T-helper 1 cell (primary cell): ENCODE measurements at places on chromosomes 12 and 14.

DNA sequence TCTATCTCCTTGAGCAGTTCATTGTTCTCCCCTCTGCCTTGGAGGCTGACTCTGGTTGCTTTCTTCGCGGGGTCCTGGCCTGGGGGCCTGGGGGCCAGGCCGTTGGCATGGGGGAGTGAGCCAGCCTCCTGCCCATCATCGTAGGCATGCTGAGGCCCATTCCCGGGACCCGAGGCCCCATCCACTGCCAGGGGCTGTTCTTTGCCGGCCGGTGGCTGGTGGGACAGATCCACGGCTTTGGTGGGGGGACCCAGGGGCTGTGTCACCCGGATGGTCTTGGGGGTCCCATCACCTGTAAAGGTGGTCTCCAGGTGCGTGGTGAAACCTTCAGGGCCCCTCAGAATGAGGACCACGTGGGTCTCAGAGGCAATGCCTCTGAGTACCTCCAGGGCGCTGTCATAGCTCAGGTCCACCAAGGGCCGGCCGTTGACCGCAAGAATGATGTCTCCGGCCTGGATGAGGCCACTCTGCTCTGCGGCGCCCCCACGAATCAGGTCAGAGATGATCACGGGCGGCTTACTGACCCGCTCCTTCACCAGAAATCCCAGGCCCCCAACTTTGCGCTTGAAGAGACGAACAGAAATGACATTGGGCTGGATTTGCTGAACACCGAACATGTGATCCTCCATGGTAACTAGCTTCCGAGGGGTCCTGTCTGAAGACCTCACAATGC is 30.8 kb downstream of the NOS1 start:
- no peak for DNase-seq

GRCh38 chr12:8779862-8780261 is 42.6 kb upstream of the A2ML1 start:
- DNase-seq, result no peak

DNA sequence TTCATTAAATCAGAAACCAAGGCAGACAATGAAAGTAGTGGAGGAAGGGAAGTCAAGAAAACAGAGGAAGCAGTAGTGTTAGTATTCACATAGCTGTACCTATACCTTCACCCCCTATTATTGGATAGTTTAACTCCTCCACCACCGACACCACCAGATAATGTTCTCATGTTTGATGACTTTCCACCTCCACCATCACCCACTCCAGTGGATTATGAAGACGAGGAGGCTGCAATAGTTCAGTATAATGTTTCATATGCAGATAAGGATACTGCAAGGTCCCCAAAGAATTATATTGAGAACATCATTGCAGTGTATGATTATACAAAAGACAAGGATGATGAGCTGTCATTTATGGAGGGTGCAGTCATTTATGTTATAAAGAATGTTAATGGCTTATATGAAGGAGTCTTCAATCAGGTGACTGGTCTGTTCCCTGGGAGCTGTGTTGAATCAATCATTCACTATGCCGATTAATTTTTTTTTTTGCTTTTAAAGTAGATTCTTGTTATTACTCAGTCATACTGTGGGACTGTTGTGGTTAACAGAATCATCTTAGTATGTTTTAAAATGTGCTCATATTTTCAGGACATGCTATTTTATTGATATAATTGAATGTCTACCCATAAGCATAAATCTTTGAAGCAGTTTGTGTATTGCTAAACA is 32.2 kb upstream of the KTN1 start:
- DNase-seq, result no peak

DNA sequence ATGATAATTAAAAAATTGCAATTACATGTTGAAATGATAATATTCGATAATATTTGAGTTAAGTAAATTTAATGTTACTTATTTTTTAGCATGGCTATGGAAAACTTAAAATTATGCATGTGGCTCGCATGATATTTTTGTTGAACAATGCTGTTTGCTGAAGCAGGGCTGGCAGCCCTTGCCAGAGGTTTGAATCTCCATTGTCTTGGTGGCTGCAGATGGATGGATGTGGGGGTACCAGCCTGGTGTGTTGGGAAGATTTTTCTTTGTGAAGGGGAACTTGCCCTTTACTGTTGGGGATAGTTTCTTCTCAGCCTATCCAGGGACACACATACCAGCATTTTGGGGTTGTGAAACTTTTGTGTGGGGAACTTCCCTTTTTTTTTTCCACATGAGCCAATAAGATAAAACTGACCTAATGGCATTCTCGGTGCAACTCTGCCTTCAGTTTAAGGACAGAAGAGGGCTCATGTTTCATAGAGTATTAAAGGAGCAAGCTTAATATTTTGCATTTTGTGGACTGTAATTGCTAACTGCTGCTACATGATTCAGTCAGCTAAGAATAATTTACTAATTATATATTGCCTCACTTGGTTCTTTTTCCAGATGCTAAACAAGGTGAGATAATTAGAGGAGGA is 8.8 kb downstream of the RASSF3 start:
- no peak for DNase-seq

- no peak for DNase-seq
Observed at GRCh38 chr14:54146601-54147000, 190.0 kb upstream of the BMP4 start.

- no peak for DNase-seq
Observed at GRCh38 chr14:48584031-48584430, 908.6 kb upstream of the MDGA2 start.
